Karpas-422 (cell line): ENCODE measurements at places on chromosomes 16 and 17. TPM values are rescaled to one million over a fixed set of nuclear protein-coding genes. Genes with fewer than 3 reads are reported as not detected.
A peak's percentile ranks its signal among the peaks of the same experiment; 100 is the strongest.

Gene PIMREG
- total RNA-seq = not detected in 2 replicates

Gene FA2H
- not detected in 2 replicates for total RNA-seq

Gene TPSD1
- total RNA-seq = not detected in 2 replicates

Gene SCARF1
- 0.18 TPM in 1 of 2 replicates, not detected in the other for total RNA-seq

Gene RRN3
- total RNA-seq = 21.7 and 36.0 TPM in 2 replicates

Gene SPATA32
- total RNA-seq = not detected in 2 replicates

Gene PTX4
- total RNA-seq = not detected in 2 replicates

DNA sequence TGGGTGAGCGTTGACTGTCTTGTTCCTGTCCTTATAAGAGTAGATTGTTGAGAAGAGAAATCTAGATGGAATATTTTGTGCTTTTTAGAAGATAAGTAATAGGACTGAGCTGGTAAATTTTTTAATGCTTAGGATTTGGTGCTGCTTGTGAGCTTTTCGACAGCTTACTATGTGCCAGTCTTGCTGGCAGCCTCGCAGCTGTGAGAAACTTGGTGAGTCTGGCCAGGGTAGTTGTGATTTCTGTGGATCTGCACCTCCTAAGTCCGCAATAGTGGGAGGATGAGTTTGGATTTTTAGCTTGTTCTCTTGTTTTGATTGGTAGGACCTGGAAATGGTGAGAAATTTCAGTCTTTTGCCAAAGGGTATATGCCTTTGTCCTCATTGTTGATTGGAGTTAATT is 3.6 kb downstream of the SOCS7 start:
- no peaks in the 10 kb centered on the region for H3K36me3 ChIP-seq
- no peaks in the 10 kb centered on the region for H3K27me3 ChIP-seq
- DNase-seq = no peak

- no peak overlapping the region for H3K27ac ChIP-seq
- H3K4me3 ChIP-seq = no peak overlapping the region
- H3K27me3 ChIP-seq = no peaks in the 10 kb centered on the region
- H3K4me1 ChIP-seq = peaks cover 19% of the 10 kb centered on the region
- no peak for DNase-seq
Measured at GRCh38 chr16:70457446-70458166, 3.2 kb downstream of the FCSK start.

DNA sequence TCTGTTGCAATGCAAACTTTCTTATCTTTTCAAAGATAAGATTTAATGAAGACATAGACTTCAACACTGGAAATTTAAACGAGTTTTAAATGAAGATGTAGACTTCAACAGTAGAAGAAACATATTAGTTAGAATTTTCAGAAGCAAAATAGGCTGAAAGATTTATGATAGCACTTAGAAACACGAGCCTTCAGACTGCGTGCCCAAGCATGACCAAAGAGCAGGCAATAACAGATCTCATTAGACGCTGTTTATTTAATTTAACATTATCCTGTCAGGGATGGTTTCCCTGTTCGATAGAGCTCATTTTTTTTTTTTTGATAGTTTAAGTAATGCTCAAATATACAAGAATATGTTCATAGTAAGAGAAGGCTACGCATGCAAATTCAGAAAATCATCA is 604.7 kb upstream of the SOX9 start:
- no peaks in the 10 kb centered on the region for H3K4me1 ChIP-seq
- no peaks in the 10 kb centered on the region for H3K27me3 ChIP-seq
- DNase-seq = no peak
- no peaks in the 10 kb centered on the region for H3K36me3 ChIP-seq
- no peak overlapping the region for H3K27ac ChIP-seq
- H3K4me3 ChIP-seq = no peak overlapping the region

- H3K4me3 ChIP-seq = no peak overlapping the region
- DNase-seq = no peak
- no peaks in the 10 kb centered on the region for H3K27me3 ChIP-seq
- peaks cover 4% of the 10 kb centered on the region for H3K4me1 ChIP-seq
- no peaks in the 10 kb centered on the region for H3K36me3 ChIP-seq
Measured at GRCh38 chr16:31002250-31002700, 8.2 kb downstream of the STX1B start.

DNA sequence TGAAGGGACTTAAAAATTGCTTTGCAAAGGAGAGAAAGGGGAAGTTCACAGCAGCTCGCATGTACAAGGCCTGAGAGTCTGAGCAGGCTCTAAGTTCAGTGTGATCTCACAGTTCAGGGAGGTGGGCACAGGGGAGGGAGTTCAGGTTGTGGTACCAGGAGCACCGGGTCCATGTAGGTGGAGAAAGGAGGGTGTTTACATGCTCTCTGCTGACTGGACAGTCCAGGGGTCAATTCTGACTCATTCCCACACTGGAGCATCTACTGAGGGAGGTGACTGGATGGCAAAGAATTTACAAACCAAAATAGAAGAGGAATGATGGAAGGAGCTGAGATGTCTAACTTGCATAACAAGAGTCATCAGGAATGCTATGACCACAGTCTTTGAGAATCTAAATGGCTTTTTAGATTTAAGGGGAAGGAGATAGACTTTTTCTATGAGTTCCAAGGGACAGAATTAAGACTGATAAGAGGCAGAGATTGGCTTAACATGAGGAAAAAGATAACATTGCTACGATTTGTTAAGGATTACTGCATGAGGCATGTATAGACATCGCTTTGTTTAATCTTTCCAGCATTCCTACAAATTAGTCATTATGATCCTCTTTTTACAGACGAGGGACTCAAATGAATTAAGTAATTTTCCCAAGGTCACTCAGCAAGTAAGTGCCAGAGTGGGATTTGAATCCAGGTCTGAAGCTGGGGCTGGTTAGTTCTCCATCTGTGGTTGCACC is 29.9 kb downstream of the MIS12 start:
- H3K4me3 ChIP-seq = no peak overlapping the region
- H3K27ac ChIP-seq = no peak overlapping the region
- no peak for DNase-seq
- no peaks in the 10 kb centered on the region for H3K36me3 ChIP-seq

- H3K36me3 ChIP-seq = no peaks in the 10 kb centered on the region
- no peak overlapping the region for H3K27ac ChIP-seq
- no peaks in the 10 kb centered on the region for H3K27me3 ChIP-seq
- DNase-seq = peak; percentile 81
- no peak overlapping the region for H3K4me3 ChIP-seq
- H3K4me1 ChIP-seq = 0 out of 2 replicates have a peak, but pooled peaks cover 3% of the 10 kb centered on the region
Measured at GRCh38 chr17:42937712-42938596, 26.3 kb downstream of the AARSD1 start.

DNA sequence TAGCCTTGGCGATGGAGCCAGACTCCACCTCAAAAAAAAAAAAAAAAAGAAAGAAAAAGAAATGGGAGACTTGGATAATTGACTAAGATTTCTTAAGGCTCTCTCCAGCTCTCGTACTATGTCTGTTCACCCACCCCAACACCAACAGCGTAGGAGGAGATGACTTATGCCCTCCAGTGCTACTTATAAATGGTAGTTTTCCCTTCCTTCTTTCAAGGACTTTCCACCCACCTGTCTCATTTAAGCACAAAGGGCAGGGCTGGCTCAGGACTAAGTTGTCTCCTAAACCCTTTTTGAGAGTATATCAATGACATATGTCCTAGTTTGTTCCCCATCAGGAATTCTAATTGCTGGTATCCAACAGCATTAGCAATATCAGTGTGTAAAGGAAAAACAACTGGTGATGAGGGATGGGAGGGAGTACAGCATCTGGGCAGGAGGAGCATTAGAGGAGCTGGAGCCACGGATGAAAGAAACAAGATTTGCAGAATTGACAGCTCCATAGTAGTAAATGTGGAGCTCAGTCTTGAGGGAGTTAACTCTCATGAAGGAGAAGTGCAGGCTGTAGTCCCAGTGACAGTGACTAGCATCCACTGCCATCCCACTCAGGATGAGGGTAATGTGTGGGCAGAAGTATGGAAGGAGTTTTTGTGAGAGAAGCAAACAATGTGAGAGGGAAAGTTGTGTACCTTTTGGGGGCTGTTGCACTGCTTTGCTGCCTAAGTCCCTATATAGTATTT is 17.2 kb downstream of the UBE2Z start:
- no peak overlapping the region for H3K27ac ChIP-seq
- H3K36me3 ChIP-seq = peaks cover 56% of the 10 kb centered on the region
- no peaks in the 10 kb centered on the region for H3K27me3 ChIP-seq
- H3K4me1 ChIP-seq = peaks cover 8% of the 10 kb centered on the region
- DNase-seq = no peak
- H3K4me3 ChIP-seq = no peak overlapping the region

- H3K27me3 ChIP-seq = no peaks in the 10 kb centered on the region
- peaks cover 29% of the 10 kb centered on the region for H3K4me1 ChIP-seq
- DNase-seq = no peak
- H3K27ac ChIP-seq = no peak overlapping the region
- H3K4me3 ChIP-seq = no peak overlapping the region
- H3K36me3 ChIP-seq = 0 out of 2 replicates have a peak, but pooled peaks cover 3% of the 10 kb centered on the region
Measured at GRCh38 chr17:74746376-74746775, 2.1 kb upstream of the NHERF1 start.

- H3K27me3 ChIP-seq = no peaks in the 10 kb centered on the region
- H3K4me1 ChIP-seq = no peaks in the 10 kb centered on the region
- DNase-seq = no peak
- no peak overlapping the region for H3K27ac ChIP-seq
- H3K4me3 ChIP-seq = no peak overlapping the region
Measured at GRCh38 chr16:88370365-88370764, 12.4 kb upstream of the ZNF469 start.

DNA sequence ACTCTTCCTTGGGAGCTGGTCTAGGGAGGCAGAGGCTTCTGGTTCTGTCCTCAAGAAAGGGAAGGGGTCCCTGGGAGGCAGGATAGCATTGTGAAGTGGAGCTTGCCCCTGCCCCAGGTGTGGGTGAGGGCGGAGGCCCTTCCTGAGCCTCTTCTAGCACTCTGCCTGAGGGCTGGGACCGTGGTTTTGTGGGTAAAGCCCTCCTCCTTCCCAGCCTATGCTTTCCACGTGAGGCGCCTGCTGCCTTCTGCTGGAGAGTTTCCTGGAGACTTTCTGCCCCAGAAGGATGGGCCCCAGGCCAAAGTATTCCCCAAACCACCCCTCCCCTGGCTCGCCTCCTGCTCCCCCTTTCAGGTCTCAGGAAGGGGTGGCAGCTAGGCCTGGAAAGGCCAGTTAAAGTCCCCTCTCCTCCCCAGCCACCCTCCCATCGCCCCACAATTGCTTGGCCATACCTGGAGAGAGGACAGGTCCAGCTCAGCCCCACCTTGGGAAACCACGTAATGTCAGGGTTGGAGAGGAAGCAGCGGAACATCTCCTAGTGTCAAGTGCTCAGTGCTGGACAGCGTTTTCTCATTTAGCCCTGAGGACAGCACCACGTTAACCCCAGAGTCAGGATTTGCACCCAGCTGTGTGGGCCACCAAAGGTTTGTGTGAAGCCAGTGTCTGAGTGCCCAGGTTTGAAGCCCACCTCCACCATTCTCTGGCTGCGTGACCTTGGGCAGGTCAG is 5.6 kb downstream of the SBK1 start:
- no peak overlapping the region for H3K27ac ChIP-seq
- H3K4me1 ChIP-seq = no peaks in the 10 kb centered on the region; the same call in 1 of the 2 replicates
- no peaks in the 10 kb centered on the region for H3K27me3 ChIP-seq
- no peak for DNase-seq

- peak overlapping the region; percentile 66 for H3K4me3 ChIP-seq
- H3K27ac ChIP-seq = peak overlapping the region; percentile 39; the same call in 1 of the 2 replicates
- H3K27me3 ChIP-seq = no peaks in the 10 kb centered on the region
- peaks cover 38% of the 10 kb centered on the region for H3K4me1 ChIP-seq
Measured at GRCh38 chr17:69581061-69581961, 166.8 kb downstream of the MAP2K6 start.

GRCh38 chr16:61391896-61392295 is 644.3 kb downstream of the CDH8 start:
- no peaks in the 10 kb centered on the region for H3K27me3 ChIP-seq
- H3K36me3 ChIP-seq = no peaks in the 10 kb centered on the region
- no peak for DNase-seq
- H3K4me3 ChIP-seq = no peak overlapping the region
- H3K27ac ChIP-seq = no peak overlapping the region
- no peaks in the 10 kb centered on the region for H3K4me1 ChIP-seq

DNA sequence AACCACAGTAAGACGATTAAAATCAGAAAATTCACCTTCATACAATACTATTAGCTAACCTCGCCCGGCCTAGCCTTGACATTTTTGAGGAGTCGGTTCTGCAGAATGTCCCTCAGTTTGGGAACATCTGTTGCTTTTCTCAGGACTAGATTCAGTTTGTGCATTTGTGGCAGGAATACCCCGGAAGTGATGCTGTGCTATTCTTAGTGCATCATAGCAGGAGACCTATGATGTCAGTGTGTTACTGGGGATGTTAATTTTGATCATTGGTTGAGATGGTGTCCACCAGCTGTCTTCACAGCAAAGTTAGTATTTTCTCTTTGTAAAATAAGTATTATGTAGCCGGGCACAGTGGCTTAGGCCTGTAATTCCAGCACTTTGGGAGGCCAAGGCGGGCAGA is 21.5 kb upstream of the HELZ start:
- no peak for DNase-seq
- no peaks in the 10 kb centered on the region for H3K36me3 ChIP-seq
- H3K4me1 ChIP-seq = no peaks in the 10 kb centered on the region
- no peak overlapping the region for H3K4me3 ChIP-seq
- no peaks in the 10 kb centered on the region for H3K27me3 ChIP-seq

DNA sequence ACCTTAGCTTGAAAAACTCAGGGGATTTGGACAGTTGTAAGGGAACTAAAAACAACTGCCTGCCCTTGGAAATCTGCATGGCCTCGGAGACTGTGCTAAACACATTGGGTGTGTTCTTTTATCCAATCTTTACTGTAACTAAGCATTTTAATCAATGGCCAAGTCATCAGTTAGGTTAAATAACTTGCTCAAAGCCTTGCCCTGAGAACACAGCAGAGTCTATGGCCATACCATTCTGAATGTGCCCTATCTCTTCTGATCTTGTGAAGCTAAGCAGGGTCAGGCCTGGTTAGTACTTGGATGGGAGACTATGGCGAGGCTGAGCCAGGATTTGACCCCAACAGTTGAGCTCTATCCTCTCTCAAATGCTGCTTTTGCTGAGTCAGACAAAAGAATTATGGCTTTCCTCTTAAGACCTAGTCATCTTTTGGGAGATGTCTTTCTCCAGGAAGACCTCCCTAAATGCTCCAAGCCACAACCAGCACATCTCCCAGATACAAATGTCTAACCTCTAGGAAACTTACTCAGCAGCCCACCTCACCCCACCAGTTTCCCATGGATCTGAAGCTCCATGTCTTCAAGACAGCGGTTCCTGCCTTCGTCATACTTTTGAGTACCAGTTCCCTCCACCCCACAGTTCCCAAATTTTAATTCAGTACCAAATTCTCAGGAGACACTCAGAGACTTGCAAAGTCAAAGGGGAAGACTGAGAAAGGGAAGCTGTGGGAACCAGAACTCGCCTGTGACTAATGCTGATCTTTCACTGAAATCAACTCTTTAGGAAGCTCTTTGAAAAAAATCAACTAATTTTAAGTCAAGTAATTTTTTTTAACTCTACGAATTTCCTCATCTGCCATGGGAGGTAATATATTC is 336.1 kb downstream of the MAF start:
- H3K4me1 ChIP-seq = no peaks in the 10 kb centered on the region
- H3K36me3 ChIP-seq = no peaks in the 10 kb centered on the region
- no peak for DNase-seq
- H3K4me3 ChIP-seq = no peak overlapping the region
- H3K27me3 ChIP-seq = no peaks in the 10 kb centered on the region
